Left cardiac atrium (tissue), 4 donors: ENCODE measurements at places on chromosomes 3 and 15.

- DNase-seq, result no peak
Measured at GRCh38 chr3:23981955-23982354, 36.9 kb downstream of the NR1D2 start.

DNA sequence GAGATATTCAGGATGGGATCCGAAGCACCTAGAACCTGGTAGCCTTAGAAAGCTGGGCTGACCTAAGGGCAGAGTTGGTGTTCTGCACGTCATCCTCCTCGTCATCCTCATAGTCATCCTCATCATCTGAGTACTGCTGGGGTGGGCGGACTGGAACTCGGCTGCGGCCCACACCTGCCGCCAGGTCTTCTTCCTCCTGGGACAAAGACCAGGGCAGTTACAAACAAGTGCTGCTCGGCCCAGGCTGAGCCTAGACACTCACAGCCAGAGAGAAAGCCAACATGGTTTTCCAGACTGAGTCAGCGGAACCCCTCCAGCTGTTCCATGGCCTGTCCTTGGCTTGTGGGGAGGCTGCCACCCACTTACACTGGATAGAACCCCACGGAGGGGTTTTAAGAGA, 40.5 kb downstream of the SEMA3G start:
- DNase-seq, result no peak

DNA sequence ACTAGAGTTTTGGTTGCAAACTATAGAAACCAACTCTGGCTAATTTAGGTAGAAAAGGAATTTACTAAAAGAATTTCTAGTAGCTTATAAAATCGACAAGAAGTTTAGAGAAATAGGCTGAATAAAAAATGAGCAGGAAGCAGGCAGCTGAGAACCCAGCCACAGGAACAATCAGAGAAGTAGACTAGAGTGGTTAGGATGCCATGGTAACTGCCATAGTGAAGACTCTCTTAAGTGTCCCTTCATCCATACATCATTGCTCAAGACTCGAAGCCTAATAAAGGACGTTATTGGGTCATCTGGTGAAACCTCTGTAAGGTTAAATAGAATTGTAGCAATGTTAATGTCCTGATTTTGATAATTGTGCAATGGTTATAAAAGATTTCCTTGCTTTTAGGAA, 13.8 kb downstream of the AVEN start:
- DNase-seq, result no peak

DNA sequence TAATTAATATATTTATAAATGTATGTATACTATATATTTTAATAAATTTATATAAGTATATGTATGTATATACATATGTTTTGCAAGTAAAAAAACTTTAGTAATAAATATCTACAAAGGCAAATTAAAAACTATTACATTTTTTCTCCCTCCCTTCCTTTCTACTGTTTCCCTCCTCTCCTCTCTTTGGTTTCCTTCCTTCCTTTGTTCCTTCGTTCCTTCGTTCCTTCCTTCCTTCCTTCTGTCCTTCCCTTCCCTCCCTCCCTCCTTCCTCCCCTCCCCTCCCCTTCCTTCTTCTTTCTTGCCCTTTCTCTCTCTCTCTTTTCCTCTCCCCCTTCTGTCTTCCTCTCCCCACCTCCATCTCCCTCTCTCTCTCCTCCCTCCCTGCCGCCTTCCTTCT, 423.6 kb downstream of the LPP start:
- no peak for DNase-seq

GRCh38 chr3:191356631-191357439, 26.5 kb upstream of the UTS2B start:
- peak; percentile 66 for DNase-seq

DNA sequence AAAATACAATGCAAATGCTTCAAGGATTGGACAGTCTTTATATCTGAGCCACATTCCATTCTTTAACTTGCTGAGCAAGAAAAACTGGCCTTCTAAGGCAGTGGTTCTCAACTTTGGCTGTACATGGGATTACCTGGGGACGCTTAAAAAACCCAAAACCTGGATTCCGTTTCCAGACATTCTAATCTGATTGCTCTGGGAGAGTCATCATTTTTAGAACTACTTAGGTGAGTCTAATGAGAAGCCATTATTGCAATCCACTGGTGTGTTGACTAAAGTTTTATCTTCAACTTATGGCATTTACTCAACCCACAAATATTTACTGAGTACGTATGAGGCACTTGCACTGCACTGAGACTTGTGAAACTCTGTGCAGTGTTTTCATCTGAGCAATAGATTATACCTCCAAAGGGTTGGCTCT, 195.7 kb upstream of the ATP11B start:
- DNase-seq, result no peak

DNA sequence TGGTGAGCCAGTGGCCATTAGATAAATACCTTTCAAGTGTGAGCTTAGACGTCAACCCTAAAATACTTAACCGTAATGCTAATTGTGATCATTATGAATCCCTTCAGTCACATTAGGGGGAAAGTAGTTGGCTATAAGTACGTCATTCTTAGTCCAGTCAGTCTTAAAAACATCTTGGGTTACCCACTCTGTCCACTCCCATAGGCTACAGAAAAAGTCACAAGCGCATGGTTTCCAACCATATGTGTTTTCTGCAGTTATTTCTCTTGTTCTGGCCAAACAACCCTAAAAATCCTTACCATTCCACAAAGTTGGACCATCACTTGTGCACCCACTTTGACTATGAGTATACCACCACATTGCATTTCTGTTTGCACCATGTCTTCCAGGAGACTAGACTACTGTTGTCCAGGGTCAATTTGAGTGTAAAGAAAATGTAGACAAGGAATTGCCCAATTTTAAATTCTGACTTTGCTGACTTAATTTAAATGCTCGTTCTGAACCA, 3.3 kb downstream of the RPL15 start:
- DNase-seq, result no peak

- no peak for DNase-seq
Measured at GRCh38 chr15:89685995-89686394, 4.6 kb downstream of the PEX11A start.

GRCh38 chr3:98512576-98512975, 10.1 kb downstream of the CLDND1 start:
- no peak for DNase-seq

DNA sequence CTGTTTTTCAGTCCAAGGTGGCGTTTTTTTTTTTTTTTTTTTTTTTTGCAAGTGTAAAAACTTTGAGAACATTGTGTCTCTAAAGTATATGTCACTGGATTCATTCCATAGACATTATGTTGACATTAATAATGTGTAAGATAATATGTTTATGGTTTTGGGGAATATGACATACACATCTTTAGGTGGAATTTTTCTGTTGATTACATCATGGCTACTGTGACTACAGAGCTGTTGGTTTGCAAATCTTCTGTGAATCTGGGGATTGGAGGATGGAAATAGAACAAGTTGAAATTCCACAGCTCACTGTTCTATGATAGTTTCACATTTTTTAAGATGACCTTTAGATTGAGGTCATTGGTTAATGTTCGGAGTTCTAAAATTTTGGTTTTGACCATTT, 24.4 kb upstream of the PLSCR2 start:
- no peak for DNase-seq

DNA sequence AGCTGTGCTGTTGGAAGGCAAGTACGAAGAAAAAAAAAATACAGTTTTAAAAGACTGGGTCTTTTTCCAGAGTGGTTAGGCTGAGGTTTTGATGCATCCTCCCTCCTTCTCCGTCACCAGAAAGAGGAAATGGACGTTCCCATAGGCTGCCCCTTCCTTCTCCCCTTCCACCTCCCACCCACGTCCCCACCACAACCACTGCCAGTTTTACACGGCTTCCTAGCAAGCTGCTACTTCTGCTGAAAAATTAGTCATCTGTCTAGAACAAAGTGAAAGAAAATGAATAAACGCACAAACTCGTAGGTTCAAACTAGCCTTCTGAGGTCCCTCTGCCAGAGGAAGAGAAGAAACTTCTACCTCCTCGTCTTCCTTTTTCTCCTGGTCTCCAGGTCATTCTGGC, 71.6 kb upstream of the RPL35A start:
- no peak for DNase-seq

GRCh38 chr3:145089337-145089736, 1071.6 kb downstream of the PLOD2 start:
- no peak for DNase-seq

- no peak for DNase-seq
Measured at GRCh38 chr3:114374433-114374990, 80.7 kb downstream of the TIGIT start.

DNA sequence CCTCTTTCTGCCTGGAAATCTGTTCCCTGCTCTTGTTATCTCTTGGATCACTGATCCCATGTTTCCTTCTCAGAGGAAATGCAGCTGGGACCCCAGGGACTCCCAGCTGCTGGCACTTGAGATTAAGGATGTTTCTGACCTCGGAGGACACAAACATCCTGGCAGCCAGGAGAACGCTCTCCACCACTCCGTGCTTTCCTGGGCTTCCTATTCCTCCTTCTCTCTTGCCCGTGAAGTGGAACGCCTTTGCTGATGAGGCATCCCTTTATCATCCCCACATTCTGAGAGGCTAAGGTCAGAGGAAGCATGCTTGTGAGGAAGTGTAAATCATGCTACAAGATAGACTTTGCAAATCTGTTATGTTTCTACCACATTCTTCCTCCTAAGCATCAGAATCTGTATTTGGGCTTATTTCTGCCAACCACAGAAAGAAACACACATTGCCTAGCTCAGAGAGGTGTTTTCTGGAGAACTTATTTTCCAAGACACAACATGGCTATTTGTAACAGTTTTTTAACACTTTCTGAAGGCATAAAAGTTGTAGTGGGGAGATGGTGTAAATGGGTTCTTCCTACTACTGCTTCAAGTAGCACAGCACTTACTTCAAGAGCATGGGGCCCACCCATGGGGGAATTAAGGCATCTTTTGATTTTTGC, 25.6 kb upstream of the LDHAL6B start:
- no peak for DNase-seq

DNA sequence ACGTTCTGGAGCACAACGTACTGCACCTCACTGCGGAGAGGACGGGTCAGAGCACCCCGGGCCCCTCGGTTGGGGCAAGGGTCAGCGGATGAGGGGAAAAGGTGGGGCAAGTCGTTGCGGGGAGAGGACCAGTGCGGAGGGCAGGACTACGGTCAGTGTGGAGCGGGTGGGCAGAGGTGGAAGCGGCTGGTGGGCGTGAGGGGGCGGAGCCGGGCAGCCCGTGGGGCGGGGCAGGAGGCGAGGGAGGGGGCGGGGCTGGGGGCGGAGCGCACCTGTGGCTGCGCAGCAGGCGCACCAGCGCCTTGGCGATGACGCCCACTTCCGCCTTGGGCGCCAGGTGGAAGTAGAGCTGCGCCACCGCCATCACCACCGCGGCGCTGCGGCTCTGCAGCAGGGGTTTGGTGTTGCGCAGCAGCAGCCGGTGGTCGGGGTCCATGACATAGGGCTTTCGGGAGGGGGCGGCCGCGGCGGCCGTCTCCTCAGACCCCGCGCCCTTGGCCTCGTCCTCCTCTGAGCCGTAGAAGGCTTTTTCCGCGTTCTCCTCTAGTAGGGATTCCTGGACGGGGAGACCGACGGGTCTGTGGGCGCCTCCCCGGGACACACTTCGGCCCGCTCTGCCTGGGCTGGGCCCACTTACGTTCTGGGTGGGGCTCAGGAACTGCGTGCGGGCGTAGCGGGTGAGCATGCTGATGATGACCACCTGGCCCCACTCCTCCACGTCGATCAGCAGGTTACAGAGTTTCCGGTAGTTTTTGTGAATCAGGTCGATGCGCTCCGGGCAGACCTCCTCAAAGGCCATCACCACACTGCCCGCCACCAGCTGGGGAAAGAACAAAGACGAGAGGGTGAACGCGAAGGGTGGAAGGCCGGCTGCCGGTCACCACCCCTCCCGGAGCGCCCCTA, 29.2 kb downstream of the AP3B2 start:
- DNase-seq, result peak; percentile 39
